Fibroblast of pulmonary artery (primary cell): ENCODE measurements at places on chromosomes 3 and 15.

GRCh38 chr3:134311693-134312071 lies 61.0 kb upstream of the RYK start:
- DNase-seq: no peak

DNA sequence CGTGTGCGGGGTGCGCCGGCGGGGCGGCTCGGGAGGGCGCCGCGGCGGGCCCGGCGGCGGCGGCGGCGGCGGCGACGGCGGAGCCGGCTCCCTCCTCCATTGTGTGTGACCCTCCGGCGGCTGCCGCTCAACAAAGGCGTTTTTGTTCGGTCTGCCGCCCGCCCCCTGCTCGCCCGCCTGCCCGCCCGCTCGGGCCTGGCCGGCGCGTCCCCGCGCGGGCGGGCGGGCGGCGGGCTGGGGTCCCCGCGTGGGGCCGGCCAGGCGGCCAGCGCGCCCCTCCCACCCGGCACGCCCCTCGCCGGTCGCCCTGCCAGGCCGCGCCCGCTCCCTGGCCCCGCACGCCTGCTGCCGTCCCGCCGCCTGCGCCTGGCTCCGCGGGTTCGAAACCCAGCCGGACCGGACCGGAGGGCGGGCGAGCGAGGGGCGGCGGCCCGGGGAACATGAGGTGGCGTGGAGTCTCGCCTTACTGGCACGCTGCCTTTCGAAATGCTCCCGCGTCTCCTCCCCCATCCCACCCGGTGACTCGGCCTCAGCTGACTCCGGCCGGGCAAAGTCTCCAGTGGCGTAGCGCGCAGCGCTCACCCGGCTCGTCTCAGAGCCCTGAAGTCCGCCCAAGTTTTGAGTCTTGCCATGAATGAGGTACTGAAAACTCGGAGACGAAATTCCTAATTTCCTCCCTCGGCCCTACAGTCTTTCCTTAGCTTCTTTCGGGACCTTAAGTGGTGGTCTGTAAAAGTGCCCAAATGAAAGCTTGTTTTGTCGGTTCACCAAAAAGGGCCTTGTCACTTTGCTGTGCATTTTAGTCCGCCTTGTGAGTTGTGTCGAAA lies 588 bp downstream of the MAPK6 start:
- peak; percentile 93 for DNase-seq

GRCh38 chr15:41501931-41502794 lies 8.5 kb downstream of the ITPKA start:
- DNase-seq: no peak

DNA sequence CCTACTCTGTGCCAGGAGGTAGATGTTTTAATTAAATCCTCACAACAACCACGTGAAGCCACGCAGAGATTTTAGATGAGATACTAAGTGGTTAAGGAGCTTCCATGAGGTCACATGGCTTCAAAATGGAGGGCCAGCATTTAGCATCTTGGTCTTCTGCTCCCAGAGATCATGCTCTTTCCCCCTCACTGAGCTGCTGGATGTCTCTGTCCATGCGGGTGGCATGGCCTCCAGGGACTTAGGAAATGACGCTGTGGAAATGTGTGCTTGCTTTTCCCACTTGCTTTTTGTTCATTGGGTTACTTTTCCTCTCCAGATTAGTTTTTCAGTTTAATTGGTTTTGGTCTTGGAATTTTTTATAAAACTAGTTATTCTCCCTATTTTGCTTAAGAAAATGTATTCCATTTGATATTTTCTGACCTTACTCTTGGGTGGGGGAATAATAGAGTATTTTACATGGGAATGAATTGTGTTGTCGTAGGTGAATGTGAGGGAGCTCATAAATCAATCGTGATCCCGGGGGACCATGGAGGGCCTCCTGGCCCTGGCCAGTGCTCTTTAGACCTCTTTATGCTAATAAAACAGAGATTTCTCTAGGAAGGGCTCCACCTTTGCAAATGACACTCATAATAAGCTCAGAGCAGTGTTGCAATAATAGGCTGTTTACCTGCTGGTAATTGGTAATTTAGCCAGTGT lies 376.0 kb upstream of the ONECUT1 start:
- DNase-seq: no peak

- DNase-seq: no peak
Observed at GRCh38 chr15:63046917-63047760, 4.6 kb downstream of the TPM1 start.

GRCh38 chr3:99965681-99966408 lies 148.2 kb downstream of the CMSS1 start:
- no peak for DNase-seq

- no peak for DNase-seq
Observed at GRCh38 chr3:48930590-48930989, 11.9 kb downstream of the ARIH2 start.

GRCh38 chr3:127025456-127025855 lies 42.5 kb downstream of the PLXNA1 start:
- DNase-seq: no peak

GRCh38 chr3:101351829-101352228 lies 31.5 kb upstream of the IMPG2 start:
- peak; percentile 6 for DNase-seq

DNA sequence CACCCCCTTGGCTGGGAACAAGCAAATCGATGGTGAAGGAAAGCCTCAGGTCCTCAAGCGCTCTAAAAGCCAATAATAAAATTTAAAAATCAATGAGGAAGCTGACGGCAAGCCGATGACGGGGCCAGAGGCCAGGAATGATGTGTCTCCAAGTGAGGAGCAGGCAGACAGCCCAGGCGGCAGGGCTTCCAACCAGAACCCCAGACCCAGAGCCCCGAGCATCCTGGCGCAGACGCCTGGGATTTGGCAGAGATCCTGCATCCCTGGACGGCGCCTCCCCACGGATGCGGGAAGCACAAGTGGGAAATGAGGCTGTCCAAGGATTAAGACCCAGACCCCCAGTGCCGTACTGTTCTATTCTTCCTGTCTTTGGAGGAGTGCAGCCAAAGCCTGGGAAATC lies 123.0 kb upstream of the PROK2 start:
- DNase-seq: no peak

DNA sequence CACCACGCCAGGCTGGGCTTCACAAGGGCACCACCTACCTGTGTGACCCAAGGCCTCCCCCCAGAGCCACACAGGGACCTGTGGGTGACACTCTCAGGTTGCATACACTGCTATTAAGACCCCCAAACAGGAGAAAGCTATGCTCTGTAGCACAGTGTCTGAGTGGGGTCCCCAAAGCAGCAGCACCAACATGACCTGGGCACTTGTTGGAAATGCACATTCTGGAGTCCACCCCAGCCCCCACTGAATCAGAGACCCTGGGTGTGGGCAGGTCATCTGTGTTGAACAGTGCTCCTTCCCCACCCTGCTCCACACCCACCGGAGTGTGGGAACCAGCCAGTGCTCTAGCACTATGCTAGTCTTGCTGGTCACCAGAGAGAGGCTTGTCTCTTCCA lies 76.1 kb downstream of the ADAMTS17 start:
- DNase-seq: no peak

- no peak for DNase-seq
Observed at GRCh38 chr15:71708051-71708429, 102.3 kb upstream of the NR2E3 start.

- DNase-seq: no peak
Observed at GRCh38 chr15:98069256-98069655, 108.8 kb downstream of the ARRDC4 start.

GRCh38 chr3:190026154-190026553 lies 94.5 kb downstream of the P3H2 start:
- no peak for DNase-seq

DNA sequence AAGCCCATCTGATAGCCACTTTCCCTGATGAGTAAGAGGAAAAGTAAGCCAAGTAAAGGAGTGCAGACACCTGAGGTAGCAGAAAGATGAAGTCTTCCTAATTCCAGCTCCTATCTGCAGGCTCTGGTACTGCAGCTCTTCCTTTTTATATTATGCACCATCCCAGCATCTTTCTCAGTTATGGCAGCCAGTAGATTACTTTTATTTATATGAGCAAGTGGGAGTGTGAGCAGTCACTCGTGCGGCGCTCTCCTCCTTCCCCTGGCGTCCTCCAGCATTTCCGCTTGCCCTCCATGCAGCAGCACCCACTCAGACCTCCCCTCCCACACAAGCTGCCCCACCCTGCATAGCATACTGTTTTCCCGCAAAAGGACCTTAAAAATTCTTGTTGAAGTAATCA lies 465.9 kb upstream of the DPPA4 start:
- DNase-seq: no peak

DNA sequence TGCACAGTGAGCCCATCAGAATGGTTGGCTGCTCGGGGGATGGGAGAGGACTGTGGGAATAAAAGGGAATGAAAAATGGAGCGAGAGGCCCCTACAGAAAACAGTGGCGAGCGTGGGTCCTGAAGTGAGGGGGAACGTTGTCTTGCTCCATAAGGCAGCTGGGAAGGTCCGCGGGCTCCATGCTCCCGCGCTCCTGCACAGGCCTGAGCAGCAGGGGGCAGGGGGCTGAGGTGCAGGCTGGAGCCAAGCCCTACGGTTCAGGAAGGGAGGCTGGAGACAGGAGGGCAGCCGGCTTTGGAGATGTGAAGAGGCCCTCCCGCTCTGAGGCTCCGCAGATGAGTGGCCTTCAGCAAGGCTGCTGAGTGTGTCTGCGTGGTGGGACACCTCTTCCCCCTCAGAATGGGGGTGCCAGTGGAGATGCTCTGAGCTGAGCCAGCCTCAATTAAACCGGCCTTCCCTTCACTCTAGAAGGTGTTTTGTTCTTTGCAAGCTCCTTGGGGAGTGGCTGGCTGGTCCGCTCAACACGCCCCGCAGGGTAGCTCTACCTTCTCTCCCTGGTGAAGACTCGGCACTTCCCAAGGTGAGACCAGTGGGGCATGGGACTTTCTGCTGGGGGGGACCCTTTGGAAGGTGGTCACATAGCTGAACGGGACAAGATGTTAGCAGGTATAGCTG lies 208.0 kb downstream of the XXYLT1 start:
- no peak for DNase-seq

DNA sequence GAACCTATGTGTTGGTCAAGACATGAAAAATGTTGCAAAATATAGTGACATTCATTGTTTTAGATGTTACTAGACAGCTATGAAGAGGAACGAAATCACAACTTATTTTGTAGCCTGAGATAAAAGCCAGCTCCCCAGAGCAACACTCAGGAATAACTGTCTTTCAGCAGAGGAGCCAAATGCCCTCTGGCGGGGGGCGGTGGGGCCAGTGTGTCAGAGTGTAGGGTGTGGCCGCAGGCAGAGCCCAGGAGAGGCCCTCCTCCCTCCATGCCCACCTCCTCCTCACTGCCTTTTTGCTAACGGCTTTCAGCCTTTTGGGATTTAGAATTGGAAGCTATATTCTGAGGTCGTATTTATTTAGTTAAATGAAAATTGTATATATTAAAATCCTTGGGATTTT lies 16.9 kb downstream of the APOD start:
- no peak for DNase-seq

- no peak for DNase-seq
Observed at GRCh38 chr3:133713347-133713746, 32.8 kb upstream of the TF start.

DNA sequence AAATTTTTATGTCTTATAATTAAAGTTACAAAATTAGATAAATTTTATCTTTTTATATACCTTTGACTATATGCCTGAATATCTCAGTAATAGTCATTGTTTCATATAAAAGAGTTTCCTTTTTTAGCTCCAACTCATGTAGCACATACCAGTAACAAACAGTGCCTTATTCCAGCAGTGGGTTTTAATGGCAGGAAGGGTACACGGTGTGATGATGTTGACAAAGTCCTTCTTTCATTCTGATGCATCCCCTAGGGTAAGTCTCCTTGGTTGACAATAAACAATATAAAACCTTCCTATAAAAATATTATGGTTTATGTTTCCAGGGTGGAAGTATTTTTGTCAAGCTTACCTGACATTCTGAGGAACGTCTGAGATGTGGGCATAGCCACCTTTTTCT lies 77.2 kb upstream of the FGF12 start:
- DNase-seq: no peak

DNA sequence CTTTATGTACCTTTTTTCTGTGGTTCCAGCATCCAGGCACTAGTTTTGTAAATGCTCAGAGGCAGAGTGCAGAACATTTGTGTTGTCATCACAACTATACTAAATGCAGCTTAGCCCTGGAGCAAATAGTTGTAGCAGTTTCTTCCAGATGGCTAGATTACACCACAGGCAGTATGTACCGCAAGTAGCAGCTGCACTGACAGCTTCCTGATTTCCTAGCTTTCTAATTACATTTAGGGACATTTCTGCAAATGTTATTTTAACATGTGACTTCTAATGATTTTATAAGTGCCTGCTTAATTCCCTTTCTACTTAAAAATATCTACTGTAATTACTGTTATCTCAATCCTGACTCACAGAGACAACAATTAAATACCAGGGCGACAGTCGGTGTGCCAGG lies 106.5 kb downstream of the NR2E3 start:
- no peak for DNase-seq

GRCh38 chr3:127524296-127524896 lies 66.1 kb downstream of the TPRA1 start:
- no peak for DNase-seq

DNA sequence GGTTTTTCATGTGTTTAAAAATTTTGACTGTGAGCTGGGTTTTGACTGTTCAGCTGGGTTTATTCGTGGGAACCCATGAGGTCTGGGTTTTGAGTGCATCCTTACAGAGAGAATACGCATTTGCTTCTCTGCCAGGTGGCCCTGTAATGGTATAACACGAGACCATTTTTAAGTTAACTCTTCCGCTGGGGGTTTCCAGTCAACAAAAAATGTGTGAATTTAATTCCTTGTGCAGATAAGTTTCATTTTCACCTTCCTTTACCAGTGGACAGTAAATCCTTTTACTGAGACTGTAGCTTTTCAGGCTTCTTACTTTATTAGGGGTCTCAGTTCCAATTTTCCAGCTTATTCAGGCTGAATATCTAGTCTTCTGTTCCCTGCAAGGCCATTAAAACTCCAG lies 149.6 kb downstream of the OPA1 start:
- DNase-seq: no peak

DNA sequence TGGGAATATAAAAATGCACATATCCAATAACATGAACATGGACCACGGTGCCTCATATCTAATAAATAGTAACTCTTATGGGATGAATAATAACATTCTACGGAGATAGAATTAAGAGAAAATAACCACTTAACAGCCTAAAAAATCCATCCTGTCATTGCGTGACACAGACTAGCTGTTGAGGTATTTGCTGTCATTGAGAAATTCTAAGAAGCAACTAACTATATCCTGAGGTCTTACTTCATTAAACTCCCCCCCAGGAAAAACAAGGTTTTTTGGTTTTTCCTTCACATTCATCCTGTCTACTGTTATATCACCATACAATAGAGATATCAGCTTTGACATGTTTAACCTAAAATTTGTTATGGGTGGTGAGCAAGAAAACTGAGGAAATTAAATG lies 14.3 kb downstream of the CEP152 start:
- no peak for DNase-seq

- DNase-seq: peak; percentile 71
Observed at GRCh38 chr3:110314512-110315114, 757.0 kb upstream of the NECTIN3 start.

DNA sequence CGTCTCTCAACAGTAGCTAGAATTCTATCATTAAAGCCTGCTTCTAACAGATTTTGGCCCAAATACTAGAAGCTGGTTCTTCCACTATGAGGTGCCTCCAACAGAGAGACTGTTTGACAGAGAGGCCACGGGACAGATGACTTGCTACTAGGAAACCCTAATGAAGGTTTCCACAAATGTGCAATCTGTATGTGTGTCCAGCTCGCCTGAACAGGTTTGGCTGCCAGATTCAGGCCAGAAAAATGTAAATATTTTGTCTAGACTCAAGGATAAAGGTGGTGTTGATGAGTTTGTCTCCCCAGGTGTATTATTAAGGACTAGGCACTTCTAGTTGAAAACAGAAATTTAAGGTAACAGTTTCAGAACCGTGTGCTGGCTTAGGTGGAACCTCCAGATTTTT lies 91.6 kb upstream of the TRIM42 start:
- DNase-seq: no peak

GRCh38 chr3:137105277-137105977 lies 147.6 kb downstream of the IL20RB start:
- DNase-seq: peak; percentile 77
